Foreskin keratinocyte (primary cell): ENCODE measurements at places on chromosomes 5 and 9.

DNA sequence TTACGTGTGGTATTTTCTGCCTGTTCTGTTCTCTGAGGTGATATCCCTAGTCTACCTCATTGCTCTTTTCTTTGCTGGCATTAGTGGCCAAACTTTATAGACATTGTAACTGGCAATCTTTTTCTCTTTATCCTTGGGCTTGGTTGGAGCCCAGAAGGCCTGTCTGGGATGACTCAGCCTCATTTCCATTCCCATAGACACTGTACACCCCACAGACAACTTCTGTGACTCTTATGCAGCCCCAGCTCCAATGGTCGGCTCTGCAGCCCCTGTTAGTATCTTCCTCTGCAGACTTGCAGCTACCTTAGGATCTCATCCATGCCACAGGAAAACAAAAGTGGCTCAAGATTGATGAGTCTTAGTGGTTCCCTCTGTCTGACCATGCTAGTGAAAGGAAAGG lies 79.8 kb downstream of the CFAP95 start:
- no peak for DNase-seq

- no peak for DNase-seq
These were observed 35.4 kb upstream of the TGFBI start for GRCh38 chr5:135993335-135993879.

DNA sequence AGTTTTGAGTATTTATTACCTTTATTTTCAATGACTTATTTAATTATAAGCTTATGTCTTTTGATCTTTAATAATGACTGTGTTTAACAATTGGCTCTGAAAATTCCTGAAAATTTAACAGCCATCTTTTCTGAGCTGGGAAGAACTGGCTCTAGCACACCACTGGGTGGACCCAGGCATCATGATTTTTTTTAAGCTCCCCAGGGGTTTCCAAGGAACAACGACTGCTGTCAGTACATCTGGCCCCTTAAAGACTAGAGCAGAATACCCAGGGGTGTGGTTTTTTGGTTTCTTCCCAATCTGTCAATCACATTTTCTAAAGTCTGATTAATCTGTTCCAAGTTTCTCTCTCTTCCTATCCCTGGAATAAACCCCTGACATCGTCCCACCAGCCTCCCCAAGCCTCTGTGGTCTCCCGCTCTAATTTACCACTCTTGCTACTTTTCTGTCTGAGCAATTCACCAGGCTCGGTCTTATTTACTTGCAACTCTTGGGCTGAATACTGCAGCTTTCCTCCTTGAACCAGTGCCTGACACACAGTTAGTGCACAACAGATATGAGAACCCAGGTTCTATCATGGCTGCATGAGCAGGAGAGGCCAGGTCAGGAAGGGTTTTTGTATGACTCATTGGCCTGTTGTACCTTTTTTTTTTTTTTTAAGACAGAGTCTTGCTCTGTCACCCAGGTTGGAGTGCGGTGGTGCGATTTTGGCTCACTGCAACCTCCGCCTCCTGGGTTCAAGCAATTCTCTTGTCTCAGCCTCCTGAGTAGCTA lies 321.9 kb downstream of the ZSWIM6 start:
- no peak for DNase-seq

DNA sequence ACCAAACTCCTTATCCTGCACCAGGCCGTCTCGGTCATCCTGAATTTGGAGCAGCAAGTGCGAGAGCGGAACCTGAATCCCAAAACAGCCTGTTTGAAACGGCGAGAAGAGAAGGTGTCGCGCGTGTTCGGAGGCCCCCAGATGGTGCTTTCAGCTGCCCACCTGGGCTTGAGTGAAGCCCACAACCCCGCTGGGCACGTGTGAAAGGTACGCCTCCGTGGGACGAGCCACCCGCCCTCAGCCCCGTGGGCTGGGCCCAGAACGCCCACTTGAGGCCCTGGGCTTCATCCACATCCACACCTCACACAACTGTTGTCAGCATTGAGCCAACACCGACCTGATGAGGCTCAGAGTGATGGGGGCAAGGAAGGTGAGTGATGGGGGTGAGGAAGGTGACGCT lies 72.8 kb downstream of the INSL6 start:
- no peak for DNase-seq

DNA sequence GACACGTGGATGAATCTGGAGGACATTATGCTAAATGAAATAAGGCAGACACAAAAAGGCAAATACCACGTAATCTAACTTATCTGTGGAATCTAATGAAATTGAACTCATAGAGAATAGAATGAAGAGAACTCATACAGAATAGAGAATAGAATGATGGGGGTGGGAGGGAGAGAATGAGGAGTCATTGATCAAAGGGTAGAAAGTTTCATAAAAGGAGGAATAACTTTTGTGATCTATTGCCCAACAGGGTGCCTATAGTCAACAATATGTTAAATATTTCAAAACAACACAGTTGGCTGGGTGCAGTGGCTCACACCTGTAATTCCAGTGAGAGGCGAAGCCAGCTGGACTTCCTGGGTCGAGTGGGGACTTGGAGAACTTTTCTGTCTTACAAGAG lies 54.9 kb upstream of the ZNF169 start:
- no peak for DNase-seq

- peak; percentile 99 for DNase-seq
These were observed 11.5 kb downstream of the SMIM3 start for GRCh38 chr5:150789943-150790611.

DNA sequence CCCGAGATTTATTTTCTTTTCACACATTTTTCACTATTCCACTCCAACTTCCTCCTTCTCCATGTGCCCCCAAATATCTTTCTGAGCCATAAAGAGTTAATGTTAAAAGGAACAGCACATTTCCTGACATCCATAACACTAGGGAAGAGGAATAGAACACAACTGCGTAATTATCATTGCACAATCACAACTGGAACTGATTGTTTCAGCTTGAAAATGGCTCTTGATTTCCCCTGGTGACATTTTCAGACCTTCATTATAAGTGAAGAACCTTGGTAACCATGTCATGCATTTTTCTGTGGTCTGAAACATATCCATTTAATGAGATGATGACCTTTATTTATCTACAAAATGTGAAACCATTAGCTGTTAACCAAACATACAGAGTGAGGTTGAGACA lies 82.4 kb downstream of the PCSK1 start:
- DNase-seq, result no peak

DNA sequence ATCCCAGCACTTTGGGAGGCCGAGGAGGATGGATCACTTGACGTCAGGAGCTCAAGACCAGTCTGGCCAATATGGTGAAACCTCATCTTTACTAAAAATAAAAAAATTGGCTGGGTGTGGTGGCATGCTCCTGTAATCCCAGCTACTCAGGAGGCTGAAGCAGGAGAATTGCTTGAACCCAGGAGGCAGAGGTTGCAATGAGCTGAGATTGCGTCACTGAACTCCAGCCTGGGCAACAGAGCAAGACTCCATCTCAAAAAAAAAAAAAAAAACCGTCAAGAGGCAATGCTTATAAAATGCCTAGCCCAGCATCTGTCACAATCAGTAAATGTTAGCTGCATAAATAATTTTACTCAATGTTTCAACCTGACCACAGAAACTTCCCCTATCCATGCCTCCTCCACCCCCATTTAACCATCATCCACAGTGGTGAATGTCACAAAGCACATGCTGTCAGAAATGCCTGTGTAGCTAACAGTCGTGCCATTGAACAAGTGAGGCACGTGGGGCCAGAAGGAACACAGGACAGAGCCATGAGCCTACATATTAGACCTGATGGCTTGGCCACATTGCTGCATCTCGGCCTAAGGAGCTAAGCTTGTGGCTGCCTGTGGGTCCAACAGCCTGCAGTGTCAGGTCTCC lies 16.8 kb upstream of the TCOF1 start:
- DNase-seq, result no peak

DNA sequence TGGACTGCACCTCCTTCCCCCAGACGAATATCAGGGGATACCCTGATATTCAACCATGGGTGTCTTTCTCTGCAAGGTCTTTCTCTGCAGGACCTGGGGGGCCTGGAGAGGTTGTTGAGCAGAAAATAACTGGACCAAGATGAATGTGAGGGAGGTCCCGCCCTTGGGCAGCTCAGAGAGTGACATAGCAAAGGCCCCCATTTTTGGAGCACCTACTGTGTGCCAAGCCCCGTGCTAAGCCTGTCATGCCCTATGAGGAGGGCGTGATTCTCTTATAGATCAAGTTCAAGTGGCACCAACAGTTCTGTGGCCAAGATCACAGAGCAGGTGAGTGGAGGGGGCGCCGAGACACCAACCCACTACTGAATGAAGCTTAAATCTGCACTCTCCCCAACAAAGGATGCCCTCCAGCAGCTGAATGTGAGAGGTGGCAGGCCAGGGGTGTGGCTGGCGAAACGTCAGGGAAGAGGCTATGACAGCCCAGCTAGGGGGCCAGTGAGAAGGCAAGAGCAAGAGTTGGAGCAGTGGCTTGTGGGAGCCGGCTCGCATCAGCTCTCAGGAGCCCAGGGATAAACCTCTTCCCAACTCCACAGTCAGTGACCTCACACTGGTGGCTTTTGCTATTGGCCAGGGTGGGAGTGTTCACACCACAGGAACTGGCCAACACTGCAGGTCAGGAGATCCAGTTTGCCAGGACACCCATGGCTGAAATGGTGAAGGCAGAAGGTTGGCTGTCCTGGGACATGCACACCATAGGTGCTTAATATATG lies 5.3 kb downstream of the SARDH start:
- DNase-seq, result no peak

- DNase-seq, result no peak
These were observed 20.8 kb downstream of the NKD2 start for GRCh38 chr5:1029282-1029944.

GRCh38 chr5:82255844-82256243 lies 22.3 kb downstream of the RPS23 start:
- no peak for DNase-seq

- no peak for DNase-seq
These were observed 195.8 kb downstream of the EFNA5 start for GRCh38 chr5:107474716-107475489.

- DNase-seq, result peak; percentile 69
These were observed 29.4 kb downstream of the RHOBTB3 start for GRCh38 chr5:95760273-95761191.

DNA sequence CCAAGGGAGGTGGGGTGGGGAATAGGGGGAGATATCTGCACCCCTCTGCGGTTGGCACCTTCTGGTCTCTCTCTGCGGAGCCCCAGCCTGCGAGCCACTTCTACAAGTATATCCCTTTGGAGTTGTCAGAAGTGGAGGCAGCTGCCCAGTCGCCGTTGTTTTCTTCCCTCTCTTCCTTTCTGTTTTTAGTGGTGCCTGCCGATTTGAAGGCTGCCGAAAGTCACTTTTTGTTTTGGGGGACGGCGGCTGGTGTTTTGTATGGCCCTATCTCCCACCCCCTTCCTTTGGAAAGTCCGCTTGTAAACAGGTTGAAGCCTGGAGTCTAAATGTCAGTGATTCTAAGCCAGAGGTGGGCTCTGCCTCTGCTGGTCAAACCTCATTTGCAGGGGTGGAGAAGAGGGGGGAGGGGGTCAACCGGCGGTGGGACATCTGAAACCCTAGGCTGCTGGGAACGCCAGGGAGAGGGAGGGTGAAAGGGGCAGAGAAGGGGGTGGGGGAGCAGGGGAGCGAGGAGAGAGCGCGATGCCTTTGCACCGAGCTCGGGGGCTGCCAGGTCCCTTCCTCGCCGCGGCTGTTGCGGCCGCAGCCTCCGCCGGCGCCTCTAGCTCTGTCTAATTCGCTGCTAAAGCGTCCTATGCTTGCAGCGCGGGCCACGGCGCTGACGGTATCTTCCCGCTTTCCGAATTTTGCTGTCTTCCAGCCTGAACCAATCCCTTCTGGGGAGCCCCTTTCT lies at the start of gene FGF10:
Gene FGF10, minus strand, starts transcription at position 331 of the 733 bp plus-strand sequence. CDS start 738 bp downstream, outside the sequence.
- DNase-seq, result no peak

DNA sequence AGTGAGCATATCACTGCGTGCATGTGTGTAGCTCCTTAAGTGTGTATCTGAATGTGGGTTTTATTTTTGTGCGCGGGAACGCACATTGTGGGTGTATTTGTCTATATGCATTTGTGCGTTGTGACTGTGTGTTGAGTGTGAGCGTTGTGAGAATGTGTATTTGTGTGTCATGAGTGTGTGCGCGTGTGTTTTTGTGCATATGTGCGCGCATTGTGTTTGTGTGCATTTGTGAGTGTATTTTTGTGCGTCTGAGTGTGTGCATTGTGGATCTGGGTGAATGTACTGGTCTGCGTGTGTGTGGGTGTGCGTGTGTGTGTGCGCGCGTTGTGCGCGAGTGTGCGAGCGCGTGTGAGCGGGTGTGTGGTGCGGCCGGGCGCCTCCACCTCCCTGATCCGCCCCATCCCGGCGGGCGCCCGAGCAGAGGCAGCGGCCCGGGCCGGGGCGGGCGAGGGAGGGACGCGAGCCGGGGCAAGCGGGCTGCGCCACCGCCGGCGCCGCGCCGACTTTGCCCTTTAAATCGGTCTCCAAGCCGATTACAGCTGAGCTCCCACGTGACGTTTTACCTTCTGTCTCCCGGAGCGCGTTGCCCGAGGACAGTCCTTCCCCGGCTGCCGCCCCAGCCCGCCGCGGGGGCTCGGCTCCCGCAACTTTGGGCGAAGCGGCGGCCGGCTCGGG lies at the start of gene RASGRF2:
Gene RASGRF2, plus strand, starts transcription at position 596 of the 675 bp plus-strand sequence. CDS start 376 bp downstream, outside the sequence.
- no peak for DNase-seq

- DNase-seq, result no peak
These were observed 207.9 kb upstream of the SLC27A6 start for GRCh38 chr5:128757196-128757959.

DNA sequence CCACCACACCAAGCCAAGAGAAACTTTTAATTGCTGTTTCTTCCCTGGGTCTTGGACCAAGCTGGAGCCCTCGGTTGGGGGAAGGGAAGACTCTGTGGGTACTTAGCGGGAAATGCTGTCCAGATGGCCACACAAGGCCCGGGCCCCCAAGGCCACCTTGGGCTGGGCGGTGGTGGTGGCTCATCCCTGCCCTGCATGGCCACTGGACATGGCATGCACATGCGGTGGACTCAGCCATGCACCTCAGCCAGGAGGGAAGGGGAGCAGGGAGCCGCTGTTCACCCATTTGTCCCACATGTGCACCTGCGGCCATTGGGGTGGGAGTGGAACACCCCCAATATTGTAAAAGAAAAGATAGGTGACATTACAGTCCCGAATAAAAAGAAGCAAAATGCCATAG lies 72.4 kb downstream of the RGMB start:
- DNase-seq, result no peak

DNA sequence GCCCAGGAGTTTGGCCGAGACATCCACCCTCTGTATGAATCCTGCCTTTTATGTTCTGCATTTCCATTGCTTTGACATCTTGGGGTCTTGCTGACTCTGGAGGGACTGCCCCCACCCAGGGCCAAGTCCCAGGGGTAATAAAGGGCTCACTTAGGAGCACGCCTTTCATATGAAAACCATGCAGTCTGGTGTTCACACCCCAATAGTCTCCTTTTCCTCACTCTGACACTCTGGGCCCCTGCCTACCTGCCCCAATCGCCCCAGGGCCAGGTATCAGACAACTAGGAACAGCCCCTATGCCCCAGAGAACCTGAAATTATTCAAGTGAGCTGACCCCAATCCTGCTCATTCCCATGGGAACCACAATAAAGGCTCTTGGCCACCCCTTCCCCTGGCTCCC lies 33.1 kb upstream of the RAPGEF1 start:
- no peak for DNase-seq

GRCh38 chr5:159120446-159120845 lies 20.7 kb upstream of the EBF1 start:
- DNase-seq, result no peak
